ACHN (cell line): ENCODE measurements at places on chromosomes 1 and 21.

GRCh38 chr1:97277891-97278654 is 556.5 kb downstream of the PTBP2 start:
- DNase-seq, result peak; percentile 33

- DNase-seq, result no peak
These were observed 836 bp downstream of the OLFML3 start for GRCh38 chr1:113980110-113980509.

GRCh38 chr1:234398849-234399381 is 25.7 kb downstream of the COA6 start:
- DNase-seq, result no peak

DNA sequence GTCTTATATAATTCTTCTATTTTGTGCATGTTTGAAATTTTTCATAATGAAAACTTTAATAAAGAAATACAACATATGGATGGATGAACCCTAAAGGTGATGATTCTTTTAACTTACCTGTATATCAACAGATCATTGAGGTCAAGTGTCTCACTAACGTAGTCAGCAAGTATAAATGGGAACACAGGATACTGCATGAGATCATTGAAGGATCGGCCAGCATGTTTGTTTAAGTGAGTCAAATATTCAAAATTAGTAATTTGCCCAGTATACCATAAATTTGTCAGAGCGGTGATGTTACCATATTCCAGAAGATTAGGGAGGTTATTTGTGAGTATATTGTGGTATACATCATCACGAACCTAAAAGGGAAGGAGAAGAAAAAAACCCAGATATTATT is 71.0 kb upstream of the GNG4 start:
- DNase-seq, result no peak

DNA sequence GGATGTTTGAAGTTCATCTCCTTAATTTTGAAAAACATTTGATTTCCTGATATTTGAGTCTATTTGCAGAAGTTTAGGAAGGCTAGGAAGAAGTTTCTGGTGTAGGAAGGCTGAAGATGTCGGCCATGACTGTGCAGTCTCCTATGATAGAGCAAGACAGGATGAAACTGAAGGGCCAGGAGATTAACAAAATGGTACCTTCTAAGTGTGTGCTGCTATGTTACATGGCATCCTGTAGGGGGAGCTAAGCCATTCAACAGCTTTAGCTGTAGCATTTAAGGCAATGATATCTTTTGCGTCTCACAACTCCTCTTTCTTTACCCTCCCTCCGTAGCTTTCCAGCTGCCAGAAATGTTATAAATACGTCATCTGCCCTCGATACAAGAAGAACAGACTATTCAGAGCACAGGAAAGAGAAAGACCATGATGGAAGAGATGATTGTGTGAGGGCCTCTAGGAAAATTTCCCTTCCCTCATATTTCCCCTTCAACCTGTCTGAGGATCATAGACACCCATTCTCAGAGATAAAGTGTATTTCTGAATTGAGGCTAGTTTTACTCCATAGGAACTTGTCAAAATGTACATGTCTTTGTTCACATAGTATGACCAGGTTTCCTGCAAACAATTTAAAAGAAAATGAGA is 61.1 kb downstream of the XCL1 start:
- DNase-seq, result peak; percentile 61

- DNase-seq, result peak; percentile 29
These were observed 11.7 kb upstream of the FCMR start for GRCh38 chr1:206933333-206933945.

DNA sequence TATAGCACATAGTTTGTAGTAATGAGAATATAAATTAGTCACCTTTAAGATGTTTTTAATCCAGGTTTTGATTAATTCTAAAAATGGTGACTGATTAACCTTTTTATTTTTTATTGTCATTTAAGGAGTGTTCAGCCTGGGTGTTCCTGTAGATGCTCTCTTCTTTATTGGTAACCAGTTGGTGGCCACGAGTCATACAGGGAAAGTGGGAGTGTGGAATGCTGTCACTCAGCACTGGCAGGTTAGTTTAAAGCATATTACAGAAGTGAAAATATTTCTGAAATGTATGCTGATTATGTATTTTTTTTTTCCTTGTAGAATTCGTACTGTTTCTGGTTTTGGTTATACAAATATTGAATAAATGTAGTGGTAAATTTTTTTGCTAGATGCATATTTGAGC is 28.1 kb downstream of the KCTD3 start:
- DNase-seq, result peak; percentile 57

GRCh38 chr1:232574889-232575762 is 54.8 kb downstream of the SIPA1L2 start:
- DNase-seq, result no peak

GRCh38 chr1:206672011-206672688 is 12.6 kb upstream of the MAPKAPK2 start:
- DNase-seq, result no peak

GRCh38 chr1:31977385-31978131 is 36.1 kb upstream of the KHDRBS1 start:
- DNase-seq, result peak; percentile 39

DNA sequence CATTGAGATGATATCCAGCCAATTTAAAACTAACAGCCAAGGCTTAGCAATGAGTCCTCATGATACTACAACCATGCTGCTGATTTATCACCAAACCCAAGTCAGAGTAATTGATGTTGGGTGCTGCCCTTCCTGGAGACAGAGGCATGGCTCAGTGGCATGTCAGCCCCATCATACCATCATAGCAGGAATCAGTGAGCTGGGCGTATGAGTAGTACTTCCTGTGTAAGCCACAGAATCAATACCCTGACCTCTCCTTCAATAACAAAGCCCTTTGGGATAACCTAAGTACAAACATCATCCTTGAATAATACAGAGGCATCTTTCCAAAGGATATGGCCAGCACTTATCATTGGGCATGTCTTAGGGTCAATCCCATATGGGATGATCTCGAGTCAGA is 3.0 kb upstream of the LCE1E start:
- no peak for DNase-seq

GRCh38 chr1:1989789-1990188 is 13.8 kb downstream of the CFAP74 start:
- DNase-seq, result no peak

GRCh38 chr1:169105087-169105433 is 1.4 kb upstream of the ATP1B1 start:
- DNase-seq, result no peak

GRCh38 chr21:39934895-39935294 is 67.7 kb downstream of the PCP4 start:
- no peak for DNase-seq

DNA sequence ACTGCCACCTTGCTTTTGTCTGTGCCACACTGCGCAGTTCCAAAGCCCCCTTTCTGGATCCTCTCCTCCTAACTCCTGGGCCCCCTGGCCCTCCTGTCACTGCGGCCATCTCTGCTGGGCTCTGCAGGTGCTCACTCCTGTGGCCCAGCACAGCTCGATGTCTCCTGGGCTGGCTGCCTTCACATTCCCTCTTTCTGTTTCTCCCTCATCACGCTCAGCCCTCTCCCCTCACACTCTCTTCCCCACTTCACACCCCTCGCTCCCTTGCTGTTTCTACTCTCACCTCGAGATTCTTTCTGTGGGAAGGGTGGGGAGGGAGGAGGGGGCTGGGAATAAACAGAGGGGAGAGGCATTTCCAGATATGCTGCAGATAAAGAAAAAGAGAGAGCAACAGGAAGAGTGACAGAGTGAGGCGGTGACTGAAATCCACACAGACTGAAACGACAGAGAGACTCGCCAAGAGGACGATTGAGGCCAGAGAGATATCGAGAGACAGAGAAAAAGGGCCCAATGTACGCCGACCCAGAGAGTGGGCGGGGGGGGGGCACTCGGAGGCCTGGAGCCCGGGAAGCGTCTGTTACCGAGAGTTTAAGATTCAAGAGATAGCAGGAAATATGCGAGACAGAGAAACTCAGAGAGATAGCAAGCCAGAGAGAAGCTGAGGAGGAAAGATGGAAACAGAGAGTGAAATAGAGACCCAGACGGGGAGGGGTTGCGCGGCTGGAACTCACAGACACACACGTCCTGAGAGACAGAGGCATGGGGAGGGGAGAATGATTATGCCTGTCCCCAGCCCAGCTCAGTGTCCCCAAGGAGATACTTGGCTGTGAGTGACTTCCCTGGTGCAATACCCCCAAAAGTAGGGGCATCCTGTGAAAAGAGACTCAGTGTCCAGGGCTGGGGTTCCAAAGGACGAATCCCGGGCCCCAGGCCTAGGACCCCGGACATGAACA is 666 bp downstream of the CSF3R start:
- DNase-seq, result no peak

GRCh38 chr1:198492872-198493271 is 47.6 kb downstream of the ATP6V1G3 start:
- no peak for DNase-seq

- no peak for DNase-seq
These were observed 67.0 kb downstream of the TGFB2 start for GRCh38 chr1:218412171-218412570.

- DNase-seq, result no peak
These were observed 59.4 kb upstream of the ZBTB18 start for GRCh38 chr1:243991650-243992049.

DNA sequence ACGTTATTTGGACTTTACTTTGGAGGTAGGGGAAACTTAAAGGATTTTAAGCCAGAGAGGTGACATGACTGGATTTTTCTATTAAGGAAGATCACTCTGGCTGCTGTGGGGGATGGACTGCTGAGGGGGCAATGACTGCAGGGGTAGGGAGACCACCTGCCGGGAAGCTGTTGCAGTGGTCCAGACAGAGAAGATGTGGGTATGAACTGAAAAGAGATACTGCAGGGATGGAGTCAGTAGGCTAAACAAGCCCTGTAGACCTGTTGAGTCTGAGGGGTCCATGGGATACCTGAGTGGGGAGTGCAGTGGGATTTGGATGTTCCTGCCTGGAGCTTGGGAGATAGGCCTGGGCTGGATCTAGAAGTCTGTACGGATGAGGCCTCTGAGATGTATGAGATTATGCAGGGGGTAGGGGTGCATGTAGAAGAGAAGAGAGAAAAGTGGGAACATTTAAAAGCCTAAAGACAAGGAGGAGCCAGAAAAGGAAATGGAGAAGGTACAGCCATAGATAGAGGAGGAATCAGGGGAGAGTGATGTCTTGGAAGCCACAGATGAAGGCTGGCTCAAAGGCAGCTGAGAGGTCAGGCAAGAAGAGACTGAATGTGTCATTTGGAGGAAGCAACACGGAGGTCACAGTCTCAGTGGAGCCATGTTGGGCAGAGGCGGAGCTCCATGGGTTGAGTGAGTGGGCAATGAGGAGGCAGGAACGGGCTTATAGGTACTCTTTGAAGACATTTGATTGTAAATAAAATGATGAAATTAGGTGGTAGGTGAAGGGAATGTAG is 25.9 kb upstream of the KCNA2 start:
- no peak for DNase-seq

DNA sequence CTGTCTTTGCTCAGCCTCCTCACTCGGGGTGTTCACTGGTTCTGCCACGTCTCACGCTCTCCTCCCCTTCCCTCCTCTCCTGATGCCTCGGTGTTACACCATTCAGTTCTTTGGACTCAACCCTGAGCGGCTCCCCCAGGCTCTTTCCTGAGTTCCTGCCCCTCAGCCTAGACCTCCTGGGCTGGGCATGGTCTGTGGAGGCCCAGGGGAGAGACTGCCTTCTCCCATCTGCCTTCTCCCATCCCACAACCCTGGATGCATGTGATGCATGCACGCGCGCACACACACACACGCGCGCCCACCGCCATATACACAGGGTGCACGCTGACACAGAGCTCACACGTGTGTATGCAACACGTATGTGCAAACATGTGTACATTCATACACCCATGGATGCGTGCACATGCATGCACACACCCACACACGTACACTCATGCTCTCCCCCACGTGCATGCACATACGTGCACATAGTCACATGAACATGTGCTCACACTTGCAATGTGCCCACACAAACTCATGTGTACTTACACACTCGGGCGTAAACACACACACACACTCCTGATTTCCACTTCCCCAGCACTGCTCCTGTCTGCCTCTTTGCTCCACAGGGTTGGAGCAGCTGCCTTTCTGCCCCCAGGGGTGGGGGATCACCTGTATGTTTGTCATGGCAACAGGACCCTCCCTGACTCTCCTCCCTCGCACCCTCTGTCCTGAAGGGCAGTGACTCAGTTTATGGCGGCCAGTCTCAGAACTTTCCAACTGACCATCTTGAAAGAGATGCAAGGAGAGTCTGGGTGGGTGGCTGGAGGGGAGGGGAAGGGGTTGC is 59.0 kb downstream of the HUNK start:
- no peak for DNase-seq

DNA sequence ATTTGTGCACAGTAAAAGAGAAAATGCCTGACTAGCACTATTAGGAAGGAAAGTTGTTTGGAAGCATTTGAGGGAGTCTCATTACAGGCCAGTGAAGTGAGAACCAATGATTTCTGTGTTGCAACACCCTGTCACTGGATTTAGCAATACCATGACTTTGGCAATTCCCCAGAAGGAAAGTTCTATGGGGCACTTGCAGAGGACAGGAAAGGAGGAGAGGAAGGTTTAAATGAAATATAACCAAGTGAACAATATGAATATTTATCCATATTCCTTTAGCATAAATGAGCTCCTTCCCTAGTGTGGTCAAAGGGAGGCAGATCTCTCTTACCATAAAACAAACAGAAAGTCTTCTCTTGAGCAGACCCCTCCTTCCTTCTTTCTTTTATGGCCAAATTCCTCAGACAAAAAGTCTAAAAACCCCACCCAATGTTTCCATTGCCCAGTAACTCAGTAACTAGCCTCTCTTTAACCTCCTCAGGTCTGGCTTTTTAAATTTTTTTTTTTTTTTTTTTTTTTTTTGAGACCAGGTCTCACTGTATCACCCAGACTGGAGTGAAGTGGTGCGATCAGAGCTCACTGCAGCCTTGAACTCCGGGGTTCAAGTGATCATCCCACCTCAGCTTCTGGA is 5.5 kb downstream of the TLR5 start:
- DNase-seq, result no peak

GRCh38 chr1:23593042-23593521 is 33.8 kb upstream of the ID3 start:
- DNase-seq, result no peak

GRCh38 chr1:184705271-184705670 is 49.4 kb downstream of the EDEM3 start:
- no peak for DNase-seq

- no peak for DNase-seq
These were observed 4.3 kb downstream of the REN start for GRCh38 chr1:204161609-204162493.

GRCh38 chr1:17795836-17796645 is 40.9 kb downstream of the ACTL8 start:
- no peak for DNase-seq

DNA sequence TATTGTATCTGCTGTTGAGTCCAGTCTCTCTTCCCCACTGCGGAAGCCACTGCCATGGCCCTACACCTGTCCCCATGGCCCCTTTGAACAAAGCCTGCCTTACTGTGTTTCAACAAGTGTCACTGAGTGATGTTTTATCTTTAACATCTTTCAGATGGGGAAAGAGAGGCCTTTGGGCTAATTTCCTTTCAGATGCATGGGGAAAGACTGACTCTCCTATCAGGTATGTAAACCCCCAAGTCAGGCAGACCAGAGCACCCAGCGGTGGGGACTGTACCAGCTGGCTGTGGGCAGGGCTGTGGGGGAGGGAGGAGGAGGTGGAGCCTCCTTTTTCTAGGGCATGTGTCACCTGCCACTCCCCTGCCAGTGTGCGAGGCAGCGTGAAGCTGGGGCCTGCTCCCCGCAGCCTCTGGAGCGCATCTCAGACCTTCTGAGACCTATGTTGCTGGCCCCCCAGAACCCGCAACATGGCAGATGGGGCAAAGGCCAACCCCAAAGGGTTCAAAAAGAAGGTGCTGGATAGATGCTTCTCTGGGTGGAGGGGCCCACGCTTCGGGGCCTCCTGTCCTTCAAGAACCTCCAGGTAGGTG is at the start of gene PLA2G2F:
PLA2G2F (plus strand) TSS at position 363 of the 590 bp plus-strand sequence; CDS start at position 468, 105 bp downstream.
- no peak for DNase-seq

- DNase-seq, result no peak
These were observed 427.4 kb downstream of the TTLL7 start for GRCh38 chr1:83571536-83571935.
